ENCODE measurements at places on chromosomes 7 and 10.

DNA sequence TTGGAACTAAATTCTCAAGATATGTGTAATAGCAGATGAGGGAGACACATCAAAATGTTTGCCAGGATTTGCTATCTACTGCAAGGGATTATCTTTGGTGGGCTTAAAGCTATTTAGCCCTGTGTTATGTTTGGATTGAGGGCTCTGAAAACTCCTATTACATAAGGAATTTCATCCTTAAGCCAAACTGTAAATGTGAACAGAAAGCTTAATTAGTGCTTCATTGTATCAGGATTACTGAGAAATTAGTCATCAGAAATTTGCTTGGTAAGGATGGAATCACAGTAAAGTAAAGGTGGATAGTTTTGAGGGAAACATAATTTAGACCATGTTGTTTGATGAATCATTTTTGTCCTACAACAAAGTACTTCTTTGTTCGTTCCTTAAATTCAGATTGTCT lies 8.3 kb downstream of the ANKRD7 start:
- no peak for DNase-seq

DNA sequence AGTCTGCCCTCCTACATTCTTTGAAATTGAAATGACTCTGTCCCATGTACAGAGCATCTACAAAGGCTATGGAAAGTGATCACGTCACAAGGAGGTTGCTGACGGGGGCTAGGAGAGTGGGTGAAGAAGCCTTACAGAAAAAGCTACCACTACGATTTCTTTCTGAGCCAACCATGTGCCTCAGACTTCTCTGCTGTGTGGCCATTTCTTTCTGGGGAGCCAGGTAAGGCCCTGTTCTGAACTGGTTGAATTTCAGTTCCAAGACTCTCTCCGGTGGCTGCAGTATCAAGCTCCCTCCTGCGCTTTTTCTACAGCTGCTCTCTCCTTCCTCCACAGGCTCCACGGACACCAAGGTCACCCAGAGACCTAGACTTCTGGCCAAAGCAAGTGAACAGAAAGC lies 112.5 kb upstream of the PRSS1 start:
- DNase-seq = no peak

DNA sequence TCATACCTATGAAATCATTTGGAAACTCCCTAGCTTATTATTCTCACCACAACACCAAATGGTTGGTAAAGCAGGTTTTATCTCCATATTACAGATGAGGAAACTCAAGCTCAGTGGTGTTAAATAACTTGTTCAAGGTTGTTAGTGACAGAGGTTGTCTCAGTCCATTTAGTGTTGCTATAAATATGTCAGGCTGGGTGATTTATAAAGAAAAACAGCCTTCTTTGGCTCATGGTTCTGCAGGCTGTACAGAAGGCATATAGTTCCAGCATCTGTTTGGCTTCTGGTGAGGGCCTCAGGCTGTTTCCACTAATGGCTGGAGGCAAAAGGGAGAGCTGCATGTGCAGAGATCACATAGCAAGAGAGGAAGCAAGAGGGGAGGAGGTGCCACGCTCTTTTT lies 96.6 kb downstream of the ZNF438 start:
- no peak for DNase-seq

- DNase-seq = no peak
These were observed 479.6 kb downstream of the GATA3 start for GRCh38 chr10:8534096-8534495.

DNA sequence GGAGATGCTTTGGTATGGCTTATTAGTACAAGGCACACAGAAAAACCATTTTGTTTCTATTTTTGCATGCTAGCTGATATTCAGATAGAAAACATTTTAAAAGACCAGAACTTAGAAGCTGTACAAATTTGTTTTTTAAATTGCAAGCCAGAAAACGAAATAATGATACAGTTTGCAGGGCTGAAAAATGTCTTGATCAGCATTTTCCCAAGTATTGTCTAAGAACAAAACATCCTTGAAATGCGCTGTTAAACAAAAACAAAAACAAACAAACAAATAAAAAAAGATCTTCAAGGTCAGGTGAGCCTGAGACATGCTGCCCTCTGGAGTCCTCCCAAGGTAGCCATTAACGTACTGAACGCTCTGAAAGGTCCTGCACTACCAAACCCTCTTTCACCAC lies 98.3 kb downstream of the VIM start:
- no peak for DNase-seq

DNA sequence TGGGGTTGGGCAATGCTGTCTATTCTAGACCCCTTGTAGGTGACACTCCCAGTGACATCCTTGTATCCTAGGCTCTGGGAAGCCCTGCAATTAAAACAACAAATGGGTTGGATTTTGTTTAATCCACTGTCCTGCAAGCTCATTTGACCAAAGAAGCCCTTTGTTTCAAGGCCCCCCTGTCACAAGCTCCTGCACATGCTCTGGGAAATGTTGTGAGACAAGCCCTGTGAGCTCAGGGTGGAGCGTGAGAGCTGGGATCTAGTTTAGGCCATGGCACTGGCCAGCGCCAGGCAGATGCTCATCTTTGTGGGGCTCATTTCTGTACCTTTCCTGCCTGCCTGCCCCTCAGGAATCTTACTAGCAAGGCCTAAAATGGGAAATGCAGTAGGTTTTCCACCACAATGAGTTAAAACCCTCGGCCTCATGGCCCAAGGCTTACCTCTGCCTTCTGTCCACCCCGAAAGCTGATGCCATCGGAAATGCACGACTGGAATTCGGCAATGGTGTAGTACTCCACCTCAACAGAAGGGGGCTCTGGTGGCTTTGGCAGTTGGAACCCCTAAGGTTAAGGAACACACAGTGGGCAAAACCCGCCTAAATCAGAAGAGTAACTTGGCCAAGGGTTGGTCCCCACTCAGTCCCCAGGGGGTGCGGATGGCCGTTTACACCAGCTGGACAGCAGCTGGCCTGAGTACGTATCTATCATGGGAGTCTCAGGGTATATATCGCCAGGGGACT lies 112.0 kb downstream of the NEURL1 start:
- DNase-seq = peak; percentile 41
